ENCODE measurements at places on chromosomes 3 and 15.
A peak's percentile ranks its signal among the peaks of the same experiment; 100 is the strongest.

- no peak for DNase-seq
Measured at GRCh38 chr3:129040039-129040336, 20.6 kb upstream of the GP9 start.

GRCh38 chr3:138465925-138466324, 31.5 kb downstream of the ESYT3 start:
- no peak for DNase-seq

GRCh38 chr15:49989498-49989897, 129.5 kb downstream of the ATP8B4 start:
- DNase-seq = peak; percentile 6

DNA sequence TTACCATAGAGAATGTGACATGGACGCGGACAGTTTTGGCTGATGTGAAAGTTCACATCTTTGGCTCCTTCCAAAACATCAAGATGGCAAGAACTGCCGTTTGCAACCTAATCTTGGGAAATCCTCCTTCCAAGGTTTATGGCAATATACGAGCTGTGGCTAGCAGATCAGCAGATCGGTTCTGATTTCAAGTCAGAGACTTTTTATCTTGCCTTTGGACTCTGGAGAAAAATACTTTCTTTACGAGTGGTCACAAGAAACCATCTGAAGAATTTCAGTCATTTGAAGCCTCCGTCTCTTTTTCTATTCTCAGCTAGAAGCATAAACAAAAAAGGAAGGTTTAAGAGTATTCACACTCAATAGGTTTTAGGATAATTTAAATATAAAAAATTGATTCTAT, 153.5 kb upstream of the MEIS2 start:
- DNase-seq = no peak

DNA sequence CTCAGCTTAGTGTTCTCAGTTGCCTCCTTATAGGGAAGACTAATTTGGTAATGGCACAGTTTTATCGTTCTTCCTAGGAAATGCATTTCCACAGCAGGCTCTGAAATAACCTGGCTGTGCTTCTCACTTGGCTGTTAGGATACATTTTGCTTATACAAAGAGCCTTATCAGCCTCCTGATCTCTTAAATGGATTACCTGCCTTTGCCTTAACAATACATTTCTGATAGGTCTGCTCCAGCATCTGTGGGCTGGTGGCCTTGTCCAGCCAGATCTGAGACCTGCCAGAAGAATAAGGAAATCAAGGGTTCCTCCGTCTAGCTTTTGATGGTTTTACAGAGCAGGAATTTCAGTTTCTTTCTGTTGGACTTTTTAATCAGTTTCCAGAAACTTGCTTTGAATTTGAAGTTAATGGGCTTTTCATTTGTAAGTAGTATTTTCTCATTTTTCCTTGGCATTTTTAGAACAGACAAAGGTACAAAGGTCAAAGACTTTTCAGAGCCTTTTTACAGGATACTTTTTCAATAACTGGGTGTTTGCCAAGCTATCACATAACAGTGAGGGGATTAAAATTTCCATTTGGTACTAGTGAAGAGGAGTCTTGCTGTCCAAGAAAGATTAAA, 116.3 kb downstream of the AKAP13 start:
- DNase-seq = peak; percentile 80

DNA sequence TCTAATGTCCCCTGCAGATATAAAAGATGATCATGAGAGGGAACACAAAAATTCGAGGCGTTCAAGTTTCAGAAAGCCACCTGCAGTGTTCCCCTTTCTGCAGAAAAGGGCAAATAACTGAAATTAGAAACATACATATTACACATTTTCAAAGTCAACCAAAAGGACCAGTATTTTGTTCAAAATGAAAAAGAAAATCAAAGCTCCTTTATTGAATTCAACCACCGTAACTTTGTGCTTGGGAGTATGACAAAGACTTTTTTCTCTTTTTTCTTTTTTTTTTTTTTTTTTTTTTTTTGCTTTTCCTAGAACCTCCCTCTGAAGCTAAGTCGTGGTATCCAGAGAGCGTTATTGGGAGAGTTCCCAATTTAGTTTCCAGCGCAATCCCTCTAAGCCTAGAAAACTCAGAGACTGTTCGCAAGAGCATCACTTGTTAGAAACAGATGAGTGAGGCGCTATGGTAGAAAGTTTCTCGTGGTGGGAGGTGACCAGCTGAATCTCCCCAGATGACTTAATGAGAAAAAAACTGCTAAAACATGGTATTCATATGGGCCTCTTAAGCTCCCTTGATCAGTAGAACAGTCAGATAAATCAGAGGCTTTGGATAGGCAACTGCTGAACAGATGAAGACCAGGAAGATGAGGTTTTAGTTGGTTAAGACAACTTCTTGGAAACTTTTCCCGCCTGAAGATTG, 77.4 kb downstream of the MB21D2 start:
- no peak for DNase-seq

DNA sequence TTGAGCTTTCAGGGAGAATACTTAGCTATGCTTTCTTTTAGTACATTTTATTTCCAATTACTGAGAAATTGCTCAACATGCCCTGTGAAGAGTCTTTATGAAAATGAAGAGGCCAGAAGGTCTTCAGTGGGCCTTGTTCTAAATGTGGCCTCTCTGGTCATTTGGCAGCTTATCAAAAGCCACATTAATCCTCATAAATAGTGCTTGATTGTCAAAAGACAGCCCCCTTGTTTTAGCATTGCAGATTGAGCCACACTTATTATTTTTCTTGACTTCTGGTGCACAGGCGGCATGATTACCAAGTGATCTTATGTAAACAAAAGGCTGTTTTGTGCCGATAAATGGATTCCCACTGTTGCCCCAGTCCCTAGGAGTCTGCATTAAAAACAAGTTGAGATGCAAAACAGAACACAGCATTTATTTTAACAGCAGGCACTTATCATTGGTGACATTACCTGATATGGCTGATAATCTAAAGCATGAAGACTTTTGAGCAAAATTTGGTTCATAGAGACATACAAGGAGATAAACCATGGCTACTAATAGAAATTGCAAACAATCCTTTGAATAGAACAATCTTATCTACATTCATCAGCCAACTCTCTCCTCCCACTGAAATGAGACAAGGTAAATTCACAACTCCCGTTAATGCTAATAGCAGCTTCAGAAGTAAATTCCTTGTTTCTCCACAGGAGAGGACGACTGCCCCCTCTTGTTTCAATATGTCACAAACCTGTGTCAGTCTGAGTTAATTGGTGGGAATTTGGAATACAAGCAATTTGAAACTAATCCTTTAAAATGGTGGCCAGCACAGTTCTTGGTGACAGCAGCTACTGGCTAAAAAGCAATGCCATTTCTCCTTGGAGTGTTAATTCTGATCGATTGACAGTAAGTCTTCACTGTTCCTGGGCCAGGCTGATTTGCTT, 194.3 kb downstream of the NSUN3 start:
- no peak for DNase-seq

Measured in HAP-1 (cell line).